CD4-positive, alpha-beta memory T cell (primary cell): ENCODE measurements at places on chromosomes 16 and 17. TPM values are rescaled to one million over a fixed set of nuclear protein-coding genes. Genes with fewer than 3 reads are reported as not detected.

- H3K36me3 ChIP-seq, result peaks cover 4% of the 10 kb centered on the region
- H3K4me3 ChIP-seq, result no peak overlapping the region
- peaks cover 37% of the 10 kb centered on the region for H3K4me1 ChIP-seq
Measured at GRCh38 chr16:19691161-19691711, 26.8 kb downstream of the KNOP1 start.

Gene PRSS36
- total RNA-seq, result 0.67 TPM

DNA sequence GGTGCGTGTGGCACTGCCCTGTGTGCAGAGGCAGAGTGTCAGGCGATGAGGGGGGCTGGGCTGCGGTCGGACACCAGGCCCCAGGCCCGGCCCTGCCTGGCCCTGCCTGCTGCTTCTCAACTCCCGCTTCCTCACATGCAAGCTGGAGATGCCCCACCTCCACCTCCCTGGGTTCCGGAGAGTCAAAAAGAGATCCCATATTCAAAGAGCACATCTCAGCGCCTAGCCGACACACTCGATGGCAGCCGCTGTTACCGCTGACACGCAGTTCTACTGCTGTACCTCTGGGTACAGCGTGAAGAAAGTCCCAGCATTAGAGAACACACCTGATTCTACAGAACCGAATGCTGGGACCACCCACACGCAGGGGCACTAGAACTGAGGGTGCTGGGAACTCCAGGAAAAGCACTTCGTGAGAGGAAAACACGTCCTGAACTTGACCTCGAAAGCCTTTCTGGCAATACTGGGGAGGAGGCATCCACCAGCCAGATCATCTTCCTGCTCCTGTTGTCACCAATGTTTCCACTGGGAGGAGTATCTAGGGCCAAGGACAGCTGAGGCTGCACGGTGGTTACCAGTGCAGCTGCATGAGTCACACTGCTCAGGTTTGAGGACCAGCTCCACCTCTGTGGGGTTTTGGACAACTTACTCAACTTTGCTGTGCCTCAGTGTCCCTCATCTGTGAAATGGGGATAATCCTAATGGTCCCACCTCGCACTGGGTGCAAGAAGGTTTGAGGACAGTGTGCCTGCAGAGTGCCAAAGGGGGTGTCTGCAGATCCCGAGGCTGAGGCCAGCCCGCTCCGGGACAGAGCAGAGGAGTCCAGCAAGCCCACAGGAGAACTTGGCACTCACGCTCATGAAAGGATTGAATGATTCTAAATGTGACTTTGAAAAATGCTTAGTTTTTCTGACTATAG lies 100.4 kb upstream of the DNAH17 start:
- DNase-seq, result no peak
- no peak overlapping the region for H3K27ac ChIP-seq
- H3K36me3 ChIP-seq, result peaks cover 93% of the 10 kb centered on the region
- H3K4me1 ChIP-seq, result no peaks in the 10 kb centered on the region
- H3K27me3 ChIP-seq, result no peaks in the 10 kb centered on the region

DNA sequence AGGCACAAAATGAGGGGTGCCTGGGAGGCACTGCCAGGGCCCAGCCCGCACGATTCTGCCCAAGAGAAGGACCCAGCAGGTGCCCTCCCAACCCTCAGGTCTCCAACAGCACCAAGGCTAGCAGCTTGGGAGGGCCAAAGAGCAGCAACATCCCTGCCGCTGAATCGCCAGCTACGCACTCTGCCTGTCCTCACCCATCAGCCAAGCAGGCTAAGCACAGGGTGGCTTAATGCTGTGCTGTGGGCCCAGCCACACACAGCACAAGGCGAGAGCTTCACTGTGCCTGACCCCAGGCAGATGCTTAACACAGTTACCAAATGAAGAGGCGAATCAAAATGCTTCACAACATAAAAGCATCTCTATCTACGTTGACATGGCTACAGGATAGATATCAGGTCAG lies 10.6 kb upstream of the MRPL38 start:
- DNase-seq, result no peak
- H3K4me1 ChIP-seq, result no peaks in the 10 kb centered on the region
- H3K36me3 ChIP-seq, result no peaks in the 10 kb centered on the region

GRCh38 chr17:50853781-50854180 lies 12.4 kb downstream of the TOB1 start:
- H3K27me3 ChIP-seq, result no peaks in the 10 kb centered on the region
- no peaks in the 10 kb centered on the region for H3K36me3 ChIP-seq
- no peak overlapping the region for H3K27ac ChIP-seq
- no peak overlapping the region for H3K4me3 ChIP-seq

DNA sequence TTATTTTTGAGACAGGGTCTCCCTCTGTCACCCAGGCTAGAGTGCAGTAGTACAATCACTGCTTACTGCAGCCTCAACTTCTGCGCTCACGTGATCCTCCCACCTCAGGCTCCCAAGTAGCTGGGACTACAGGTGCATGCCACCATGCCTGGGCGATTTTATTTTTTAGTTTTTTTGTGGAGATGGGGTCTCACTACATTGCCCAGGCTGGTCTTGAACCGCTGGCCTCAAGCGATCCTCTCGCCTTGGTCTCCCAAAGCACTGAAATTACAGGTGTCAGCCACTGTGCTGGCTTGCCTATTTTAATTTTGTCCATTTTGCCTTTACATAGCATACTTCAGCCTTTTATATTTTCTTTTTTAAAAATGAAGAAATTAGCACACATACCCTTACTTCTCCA lies 51.2 kb downstream of the TTC19 start:
- no peak overlapping the region for H3K4me3 ChIP-seq
- no peak for DNase-seq
- H3K36me3 ChIP-seq, result peaks cover 41% of the 10 kb centered on the region
- no peak overlapping the region for H3K27ac ChIP-seq

Gene PTX4
- total RNA-seq, result not detected

GRCh38 chr17:41647038-41647813 lies 22.9 kb upstream of the KRT17 start:
- H3K27me3 ChIP-seq, result no peaks in the 10 kb centered on the region
- H3K27ac ChIP-seq, result no peak overlapping the region
- no peak for DNase-seq
